ENCODE measurements at places on chromosomes 11 and 22.

- DNase-seq, result no peak
These were observed 55.8 kb upstream of the ARHGAP42 start for GRCh38 chr11:100631316-100631715.

GRCh38 chr11:134082990-134083389 is 14.1 kb downstream of the JAM3 start:
- no peak for DNase-seq

GRCh38 chr11:1858154-1858553 is 5.3 kb downstream of the LSP1 start:
- DNase-seq, result no peak

GRCh38 chr22:36363349-36363981 is 24.3 kb downstream of the MYH9 start:
- no peak for DNase-seq

- no peak for DNase-seq
These were observed 16.1 kb downstream of the MIAT start for GRCh38 chr22:26673486-26673885.

- DNase-seq, result peak; percentile 96
These were observed 10.7 kb downstream of the CRY2 start for GRCh38 chr11:45857961-45858474.

DNA sequence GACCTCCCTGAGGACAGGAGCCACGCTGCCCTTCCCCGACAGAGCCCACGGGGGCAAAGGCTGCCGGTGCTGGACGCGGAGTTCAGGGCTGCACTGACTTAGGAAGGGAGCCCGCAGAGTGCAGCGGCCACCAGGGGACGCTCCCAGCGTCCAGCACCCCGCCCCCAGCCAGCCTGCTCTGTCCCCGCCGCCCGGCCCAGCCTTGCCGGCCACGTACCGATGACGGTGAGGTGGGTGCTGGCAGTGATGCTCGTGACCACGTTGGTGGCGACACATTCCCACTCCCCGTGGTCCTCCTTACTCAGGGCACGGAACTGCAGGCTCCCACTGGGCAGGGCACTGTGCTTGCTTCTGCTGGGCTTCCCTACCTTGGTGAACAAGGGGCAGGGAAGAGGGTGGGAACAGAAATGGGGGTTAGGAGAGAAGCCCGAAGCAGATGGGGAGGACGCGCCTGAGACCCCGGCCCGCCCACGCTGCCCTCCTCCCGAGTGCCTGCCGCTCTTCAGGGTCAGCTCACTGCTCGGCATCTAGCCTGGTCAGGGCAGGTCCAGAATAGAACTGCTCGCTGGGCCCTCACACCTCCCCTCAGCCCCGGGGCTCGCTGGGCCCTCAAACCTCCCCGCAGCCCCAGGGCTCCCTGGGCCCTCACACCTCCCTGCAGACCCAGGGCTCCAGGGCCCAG is 25.9 kb downstream of the IGSF9B start:
- no peak for DNase-seq

GRCh38 chr11:67119585-67120391 is 725 bp downstream of the KDM2A start:
- no peak for DNase-seq

DNA sequence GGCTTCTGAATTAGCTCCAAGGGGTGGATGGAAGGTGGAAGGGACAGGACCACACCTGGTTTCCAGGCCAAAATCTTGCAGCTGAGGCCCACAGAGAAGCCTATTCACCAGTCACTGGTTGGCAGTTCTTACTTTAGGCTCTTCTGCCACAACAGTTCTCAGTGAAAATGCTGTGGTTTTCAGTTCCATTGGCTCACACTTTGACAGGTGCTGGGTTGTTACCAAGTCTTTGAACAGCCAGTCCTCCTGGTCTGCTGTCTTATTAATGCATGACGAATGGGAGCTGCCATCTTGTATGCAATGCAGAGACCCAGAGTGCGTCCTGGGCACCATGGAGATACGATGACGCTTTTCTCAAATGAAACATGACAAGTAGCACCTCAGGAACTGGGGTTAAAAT is 232.0 kb upstream of the ZBED5 start:
- no peak for DNase-seq

DNA sequence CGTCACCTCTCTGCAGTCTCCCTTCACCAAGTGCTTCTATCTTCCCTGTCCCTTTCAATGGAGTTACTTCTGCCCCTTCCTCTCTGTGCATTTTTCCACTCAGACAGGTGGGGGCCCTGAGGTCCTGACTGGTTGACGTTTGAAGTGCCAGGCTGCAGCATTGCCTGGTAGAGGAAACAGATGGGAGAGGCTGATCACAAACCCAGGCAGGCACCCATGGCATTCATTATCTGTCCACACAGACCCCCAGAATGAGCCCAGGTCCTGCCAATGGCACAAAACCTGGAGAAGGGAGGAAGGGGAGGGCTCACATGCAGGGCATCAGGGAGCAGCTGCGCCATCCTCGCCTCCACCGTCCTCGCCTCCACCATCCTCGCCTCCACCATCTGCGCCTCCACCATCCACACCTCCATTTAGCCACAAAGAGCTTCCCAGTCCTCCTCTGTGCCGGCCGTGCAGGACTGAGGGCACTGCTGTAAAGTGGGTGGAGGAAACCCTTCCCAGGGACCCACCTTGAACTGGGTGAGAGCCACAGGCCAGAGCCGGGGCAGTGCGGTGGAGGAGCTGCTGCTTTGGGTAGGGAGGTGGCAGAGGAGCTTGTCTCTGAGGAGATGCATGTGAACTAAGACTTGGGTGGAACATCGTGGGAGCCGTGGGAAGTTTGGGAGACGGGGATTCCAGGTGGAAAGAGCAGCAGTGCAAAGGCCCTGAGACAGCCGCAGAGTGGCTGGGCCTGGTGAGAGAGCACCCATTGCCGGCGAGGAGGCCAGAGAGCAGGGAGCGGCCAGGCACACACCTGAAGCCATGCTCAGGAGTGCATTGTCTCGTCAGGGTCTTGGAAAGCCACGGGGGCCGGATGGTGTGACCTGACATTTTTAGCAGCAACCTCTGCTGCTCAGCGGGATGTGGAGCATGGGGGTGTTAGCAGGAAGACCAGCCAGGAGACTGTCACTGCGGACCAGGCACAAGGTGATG is 145.1 kb downstream of the TBC1D22A start:
- DNase-seq, result no peak

GRCh38 chr11:96211436-96211835 is 131.6 kb downstream of the MAML2 start:
- no peak for DNase-seq

GRCh38 chr11:73671701-73672100 is 25.3 kb downstream of the PLEKHB1 start:
- DNase-seq, result no peak

DNA sequence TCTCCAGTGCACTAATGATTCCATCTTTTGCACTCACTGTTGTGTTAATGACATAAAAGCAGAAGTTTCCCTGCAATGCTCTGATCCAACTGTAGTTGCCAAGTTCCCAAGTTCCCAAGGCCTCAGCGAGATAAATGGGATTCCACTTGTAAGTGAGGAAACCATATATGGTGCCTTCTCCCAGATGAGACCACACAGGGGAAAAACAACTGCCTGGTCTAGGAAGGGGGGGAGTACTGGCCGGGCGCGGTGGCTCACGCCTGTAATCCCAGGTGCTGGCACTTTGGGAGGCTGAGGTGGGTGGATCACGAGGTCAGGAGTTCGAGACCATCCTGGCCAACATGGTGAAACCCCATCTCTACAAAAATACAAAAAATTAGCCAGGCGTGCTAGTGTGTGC is 23.3 kb upstream of the RELA start:
- no peak for DNase-seq

DNA sequence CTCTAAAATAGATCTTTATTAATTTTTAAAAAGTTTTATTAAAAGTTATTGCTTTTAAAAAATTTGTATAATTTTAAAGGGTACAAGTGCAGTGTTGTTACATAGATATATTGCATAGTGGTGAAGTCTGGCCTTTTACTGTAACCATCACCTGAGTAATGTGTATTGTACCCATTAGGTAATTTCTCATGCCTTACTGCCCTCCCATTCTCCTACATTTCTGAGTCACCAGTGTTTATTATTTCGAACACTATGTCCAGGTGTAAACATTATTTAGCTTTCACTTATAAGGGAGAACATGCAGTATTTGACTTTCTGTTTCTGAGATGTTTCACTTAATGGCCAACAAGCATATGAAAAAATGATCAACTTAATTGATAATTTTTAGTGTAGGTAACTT is 2.3 kb downstream of the OR51G1 start:
- no peak for DNase-seq

- no peak for DNase-seq
These were observed 15.1 kb downstream of the MYBPC3 start for GRCh38 chr11:47337229-47337924.

DNA sequence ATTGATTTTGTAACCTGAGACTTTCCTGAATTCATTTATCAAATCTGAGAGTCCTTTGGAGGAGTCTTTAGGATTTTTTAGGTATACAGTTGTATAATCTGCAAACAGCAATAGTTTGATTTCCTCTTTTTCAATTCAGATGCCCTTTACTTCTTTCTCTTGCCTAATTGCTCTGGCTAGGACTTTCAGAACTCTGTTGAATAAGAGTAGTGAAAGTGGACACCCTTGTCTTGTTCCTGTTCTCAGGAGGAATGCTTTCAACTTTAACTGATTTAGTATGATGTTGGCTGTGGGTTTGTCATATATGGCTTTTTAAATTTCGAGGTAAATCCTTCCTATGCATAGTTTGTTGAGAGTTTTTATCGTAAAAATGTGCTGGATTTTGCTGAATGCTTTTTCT is 227.4 kb downstream of the CSNK2A3 start:
- no peak for DNase-seq

- no peak for DNase-seq
These were observed 58.4 kb upstream of the ZC3H12C start for GRCh38 chr11:110034806-110035205.

DNA sequence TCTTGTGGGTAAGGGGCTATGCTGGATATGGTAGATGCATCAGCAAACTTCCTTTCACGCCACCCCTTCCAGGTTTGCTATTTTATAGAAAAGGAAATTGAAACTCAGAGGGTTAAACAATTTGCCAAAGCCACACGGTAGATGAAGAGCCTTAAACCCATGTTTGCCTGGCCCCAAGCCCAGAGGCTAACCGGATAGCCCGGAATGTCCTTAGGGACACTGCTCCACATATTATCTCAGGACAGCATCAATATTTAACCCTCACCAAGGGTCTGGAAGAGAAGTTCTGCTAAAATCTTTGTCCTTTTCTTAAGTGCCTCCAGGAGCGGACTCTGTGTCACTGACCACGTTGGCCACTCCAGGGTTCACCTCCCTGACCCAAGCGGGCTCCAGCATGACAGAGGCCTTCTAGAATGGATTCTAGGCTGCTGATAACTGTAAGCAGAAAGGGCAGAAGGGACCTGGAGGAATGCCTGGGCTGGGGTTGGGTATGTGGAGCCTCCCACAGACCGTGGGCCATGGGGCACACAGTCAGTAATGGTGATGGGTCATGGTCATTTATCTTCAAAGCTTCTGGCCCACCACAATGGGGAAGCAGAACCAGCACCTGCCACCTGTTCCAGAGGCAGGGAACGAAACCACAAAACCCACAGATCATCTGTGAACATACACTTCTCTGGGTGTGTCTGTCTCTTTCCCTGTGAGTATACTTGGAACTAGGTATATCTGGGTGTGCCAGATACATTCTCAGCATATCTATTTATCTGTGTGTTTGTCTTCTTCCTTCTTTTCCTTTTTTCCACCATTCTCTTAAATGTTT is 5.4 kb upstream of the TMEM86A start:
- no peak for DNase-seq

- no peak for DNase-seq
These were observed 10.3 kb upstream of the GAS2 start for GRCh38 chr11:22656130-22656529.

DNA sequence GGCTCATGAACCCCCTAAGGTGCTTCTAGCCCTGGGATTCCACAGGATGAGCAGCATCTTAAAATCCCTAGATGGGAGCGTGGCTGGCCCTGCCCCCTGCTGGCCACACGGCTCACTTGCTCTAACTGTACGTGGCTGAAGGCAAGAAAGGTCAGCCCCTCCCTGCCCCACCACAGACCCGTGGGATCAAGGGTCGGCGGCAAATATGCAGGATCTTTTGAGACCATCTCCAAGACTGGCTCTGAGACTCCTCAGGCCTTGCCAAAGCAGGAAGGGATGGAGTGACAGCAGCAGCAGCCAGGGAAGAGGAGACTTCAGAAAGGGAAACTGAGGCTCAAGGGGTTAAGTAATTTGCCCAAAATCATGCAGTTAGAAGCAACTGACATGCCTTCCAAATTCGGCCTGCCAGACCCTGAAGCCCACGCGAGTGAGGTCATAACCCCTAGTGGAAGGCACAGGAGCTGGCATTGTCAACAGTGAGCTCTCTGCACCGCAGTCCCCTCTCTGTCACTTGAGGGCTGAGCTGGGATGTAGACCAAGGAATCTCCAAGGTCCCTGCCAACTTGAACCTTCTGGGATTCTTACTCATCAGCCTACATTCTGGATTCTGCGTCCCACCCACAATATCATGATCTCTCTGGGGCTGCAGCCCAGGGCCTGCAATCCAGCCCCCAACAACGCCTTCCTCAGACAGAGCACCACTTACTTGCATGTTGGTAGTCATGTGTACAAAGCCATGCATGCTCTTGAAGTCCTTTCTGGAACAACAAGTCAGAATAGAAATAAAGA is 31.4 kb downstream of the CREB3L1 start:
- no peak for DNase-seq

GRCh38 chr22:37985751-37986281 is 1.5 kb upstream of the SOX10 start:
- no peak for DNase-seq

DNA sequence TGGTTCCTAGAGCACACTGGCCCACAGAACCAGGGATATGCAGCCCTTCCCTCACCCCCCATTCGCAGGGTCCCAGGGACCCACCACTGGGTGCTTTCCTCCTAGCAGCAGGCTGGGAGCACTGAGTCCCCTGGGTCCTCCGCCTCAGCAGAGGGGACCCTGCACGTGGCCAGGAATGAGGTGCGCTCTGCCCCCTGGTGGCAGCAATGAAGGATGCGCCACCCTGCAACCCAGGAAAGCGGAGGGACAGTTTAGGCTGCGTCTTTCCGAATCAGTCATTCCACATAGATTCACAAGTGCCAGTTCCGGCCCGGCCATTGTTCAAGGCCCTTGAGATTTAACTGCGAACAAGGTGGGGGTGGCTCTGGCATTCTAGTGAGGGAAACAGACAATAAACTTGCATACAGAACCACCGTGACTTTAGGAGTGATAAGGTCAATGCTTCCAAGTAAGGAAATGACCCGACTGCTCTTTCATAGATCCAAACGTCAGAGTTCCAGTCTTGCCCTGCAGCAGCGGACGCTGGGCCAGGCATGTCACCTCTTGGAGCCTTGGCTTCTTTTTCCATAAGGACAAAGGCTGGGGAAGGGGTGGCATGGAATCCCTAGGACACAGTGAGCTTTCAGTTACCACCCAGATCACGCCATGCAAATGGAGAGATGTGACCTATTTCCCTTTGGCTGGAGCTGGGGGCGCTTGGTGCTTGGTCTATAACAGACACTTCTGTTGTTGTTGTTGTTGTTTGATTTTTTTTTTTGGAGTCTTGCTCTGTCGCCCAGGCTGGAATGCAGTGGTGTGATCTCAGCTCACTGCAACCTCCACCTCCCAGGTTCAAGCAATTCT is 7.7 kb downstream of the RIN1 start:
- DNase-seq, result no peak

GRCh38 chr11:22728600-22729389 is 62.4 kb downstream of the GAS2 start:
- no peak for DNase-seq

GRCh38 chr11:8719211-8719649 is 36.6 kb downstream of the RPL27A start:
- peak; percentile 63 for DNase-seq
